GM19239 (cell line): ENCODE measurements at places on chromosomes 12 and 14.

DNA sequence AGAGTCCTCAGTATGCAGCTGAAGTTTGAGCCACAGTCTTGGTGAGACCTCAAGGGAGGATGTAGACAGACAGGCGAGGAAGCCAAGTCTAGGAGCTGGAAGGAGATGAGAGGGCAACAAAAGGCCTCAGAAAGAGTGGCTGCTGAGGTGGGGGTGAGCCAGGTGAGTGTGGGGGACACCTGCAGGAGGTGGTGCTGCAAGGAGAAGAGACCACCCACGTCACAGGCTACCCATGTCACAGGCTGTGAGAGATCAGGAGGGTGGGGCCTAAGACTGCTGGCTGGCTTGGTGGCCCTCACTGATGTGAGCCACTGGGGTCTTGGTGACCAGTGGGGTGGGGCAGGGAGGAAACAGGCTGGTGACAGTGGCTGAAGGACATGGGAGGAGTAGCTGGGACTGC, 97.3 kb downstream of the KIF26A start:
- DNase-seq: no peak

DNA sequence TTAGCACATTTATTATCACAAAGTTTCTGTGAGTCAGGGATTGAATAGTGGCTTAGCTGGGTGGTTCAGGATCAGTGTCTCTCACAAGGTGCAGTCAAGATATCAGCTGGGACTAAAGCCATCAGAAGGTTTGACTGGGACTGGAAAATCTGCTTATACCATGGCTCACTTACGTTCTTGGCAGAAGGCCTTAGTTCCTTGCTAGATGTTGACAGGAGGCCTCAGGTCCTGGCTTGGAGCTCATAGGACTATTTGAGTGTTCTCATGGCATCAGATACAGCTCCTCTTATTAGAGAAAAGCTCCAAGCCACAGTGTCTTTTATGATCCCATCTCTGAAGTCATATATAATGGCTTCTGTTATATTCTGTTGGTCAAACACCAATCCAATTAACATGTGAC, 127.3 kb downstream of the SLC6A15 start:
- no peak for DNase-seq

GRCh38 chr12:28512406-28512805, 322.1 kb downstream of the CCDC91 start:
- no peak for DNase-seq

DNA sequence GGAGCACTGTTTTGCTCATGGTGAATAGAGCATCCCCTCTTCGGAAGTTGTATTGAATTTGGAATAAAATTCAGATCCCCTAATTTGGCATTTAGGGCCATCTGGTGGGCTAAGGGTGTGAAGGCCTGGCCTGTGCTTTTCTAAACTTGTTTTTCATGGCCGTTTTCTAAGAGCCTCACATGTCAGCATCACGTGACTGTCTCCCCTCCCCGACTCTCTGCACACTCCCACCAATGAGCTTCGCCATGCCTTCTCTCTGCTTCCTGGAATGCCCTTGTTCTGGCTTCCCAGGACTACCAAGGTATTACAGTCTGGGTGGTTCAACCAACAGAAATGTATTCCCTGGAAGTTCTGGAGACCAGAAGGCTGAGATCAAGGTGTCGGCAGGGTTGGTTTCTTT, 85.3 kb downstream of the PRIMA1 start:
- DNase-seq: no peak

DNA sequence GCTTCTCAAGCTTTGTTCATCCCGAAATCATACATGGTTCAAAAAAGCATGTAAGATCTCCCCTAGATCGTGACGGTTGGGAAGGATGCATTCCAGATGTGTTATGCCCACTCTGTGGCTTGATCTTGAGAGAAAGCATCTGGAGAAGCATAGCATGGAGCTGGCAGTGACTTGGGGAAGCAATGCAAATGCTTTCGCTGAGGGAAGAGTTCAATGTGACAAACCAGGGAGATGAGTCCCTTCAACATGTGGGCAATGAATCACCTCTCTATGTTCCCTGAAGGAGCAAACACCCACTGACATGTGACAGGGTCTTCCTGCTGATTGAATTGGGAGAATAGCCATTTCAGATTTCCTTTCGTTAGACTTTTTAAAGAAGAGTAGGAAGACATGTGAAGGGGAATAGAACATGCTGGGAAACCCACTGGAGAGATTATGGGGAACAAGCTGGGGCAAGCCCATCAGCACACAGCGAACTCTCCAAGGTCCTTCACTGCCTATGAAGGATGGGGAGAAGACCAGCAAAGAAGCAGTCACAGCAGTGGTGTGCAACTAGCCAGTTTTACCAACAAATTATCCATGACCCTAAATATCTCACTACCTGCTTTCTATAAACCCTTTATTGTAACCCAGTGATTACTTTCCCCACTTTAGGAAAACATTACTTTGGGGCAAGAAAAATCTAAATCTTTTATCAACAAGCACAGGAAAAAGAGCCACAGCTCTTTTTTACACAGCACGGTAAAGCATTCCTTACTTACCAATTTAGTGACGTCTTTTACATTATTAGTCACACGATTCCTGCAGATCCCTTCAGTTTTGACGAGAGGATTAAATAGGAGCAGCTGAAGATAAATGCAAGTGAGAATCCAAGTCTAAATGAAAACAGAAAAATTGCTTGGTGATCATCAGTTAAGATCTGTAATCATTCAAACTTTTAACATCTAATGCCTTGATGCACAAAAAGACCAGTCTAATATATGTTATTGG, 35.0 kb downstream of the KITLG start:
- DNase-seq: no peak

GRCh38 chr12:122527478-122527944, 462 bp downstream of the KNTC1 start:
- no peak for DNase-seq

- no peak for DNase-seq
These were observed 81.7 kb upstream of the TMEM263 start for GRCh38 chr12:106873983-106874382.

DNA sequence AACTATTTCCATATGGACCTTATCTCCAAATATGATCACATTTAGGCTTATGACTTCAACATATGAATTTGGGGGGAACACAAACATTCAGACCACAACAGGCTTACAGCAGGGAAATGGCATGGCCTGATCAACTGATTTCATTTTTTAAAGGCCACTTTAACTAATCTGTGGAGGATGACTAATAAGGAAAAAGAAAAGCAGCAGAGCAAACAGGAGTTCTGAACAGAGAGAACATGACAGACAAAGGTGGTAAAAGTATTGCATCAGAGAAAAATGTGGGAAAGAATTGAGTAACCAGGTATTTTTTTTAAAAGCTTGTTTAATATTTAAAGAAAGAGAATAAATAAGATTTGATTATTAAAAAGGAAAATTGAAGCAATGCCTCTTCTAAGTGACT, 366.1 kb upstream of the TMPO start:
- no peak for DNase-seq

GRCh38 chr14:30500222-30500621, 58.7 kb upstream of the G2E3 start:
- no peak for DNase-seq

- no peak for DNase-seq
These were observed 53.3 kb upstream of the STXBP6 start for GRCh38 chr14:25103271-25103670.

DNA sequence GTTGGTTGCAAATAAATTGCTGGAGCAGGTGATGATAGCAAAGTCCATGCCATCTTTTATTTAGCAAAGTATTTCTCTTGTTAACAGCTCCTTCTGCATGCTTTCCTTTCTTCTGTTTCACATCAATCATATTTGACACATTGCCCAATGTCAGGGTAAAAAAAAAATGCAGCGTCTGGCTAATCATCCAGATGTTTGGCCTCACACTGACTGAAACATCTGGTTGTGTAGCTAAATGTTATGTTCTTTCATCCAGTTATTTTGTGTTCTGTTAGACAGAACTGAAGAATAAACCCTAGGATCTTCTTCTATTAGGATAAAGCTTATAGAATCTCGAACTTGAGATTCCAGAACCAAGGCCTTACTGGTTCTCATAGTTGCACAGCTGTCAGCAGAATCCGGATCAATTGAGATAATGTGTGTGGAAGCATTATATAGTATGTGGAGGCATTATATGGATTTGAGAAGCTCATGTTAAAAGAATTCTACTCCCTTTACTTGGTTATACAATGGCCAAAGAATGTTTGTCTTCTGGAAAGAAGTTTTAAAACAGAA, 859.2 kb downstream of the DIO2 start:
- no peak for DNase-seq

- no peak for DNase-seq
These were observed 132.3 kb downstream of the ADGRD1 start for GRCh38 chr12:131085816-131086591.

DNA sequence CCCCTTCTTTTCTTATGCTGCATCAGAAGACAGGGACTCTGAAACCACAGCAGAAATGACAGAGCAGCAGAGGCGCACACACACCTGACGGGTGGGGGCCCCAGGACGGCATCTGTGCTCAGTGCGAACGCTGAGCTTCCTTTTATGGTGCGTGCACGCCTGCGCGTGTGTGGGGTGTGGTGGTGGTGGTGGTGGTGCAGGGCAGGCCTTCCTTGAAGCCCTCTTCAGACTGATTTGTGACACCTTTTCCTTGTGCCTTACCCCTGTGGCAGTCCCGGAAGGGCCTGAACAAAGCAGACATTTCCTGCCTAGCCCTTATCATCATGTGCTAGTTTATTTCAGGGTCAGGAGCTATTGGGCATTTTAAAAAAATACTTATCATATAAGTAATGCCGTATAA, 75.7 kb downstream of the TSPAN9 start:
- no peak for DNase-seq

DNA sequence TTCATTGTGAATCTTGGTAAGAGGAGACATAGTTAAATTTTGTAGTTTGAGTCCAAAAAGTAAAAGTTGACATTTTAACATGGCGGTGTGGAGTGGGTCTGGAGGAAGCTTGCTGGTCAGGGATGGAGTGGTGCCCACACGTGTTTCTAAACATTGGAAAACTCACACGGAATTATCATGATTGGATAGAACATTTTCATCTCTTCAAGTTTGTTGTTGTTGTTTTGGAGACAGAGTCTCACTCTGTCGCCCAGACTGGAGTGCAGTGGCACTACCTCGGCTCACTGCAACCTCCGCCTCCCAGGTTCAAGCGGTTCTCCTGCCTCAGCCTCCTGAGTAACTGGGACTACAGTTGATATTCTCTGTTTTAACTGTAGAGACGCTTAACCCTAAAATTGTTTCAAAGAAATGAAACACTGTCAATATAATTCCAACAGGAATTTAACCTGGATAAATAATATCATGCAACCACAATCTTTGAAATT, 502 bp upstream of the MBIP start:
- no peak for DNase-seq

GRCh38 chr14:79295385-79295784, 915.9 kb downstream of the DIO2 start:
- DNase-seq: no peak

DNA sequence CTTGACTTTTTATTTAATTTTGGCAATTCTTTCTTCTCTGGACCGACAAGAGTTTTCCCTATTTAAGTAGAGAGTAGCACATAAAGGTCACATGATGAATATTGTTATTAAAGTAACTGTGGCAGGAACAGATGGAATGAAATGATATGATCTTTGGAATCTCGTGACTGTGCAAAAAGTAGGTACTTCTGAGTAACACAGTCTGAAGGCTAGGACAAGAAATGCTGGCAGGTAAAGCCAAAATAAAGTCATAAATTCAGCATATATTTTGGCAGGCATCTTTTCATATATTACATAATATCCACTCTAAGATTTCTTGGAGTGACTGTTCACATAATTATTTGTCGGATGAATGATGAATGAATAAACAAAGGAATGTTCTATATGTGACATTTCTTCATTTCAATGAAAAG, 121.4 kb downstream of the EFCAB11 start:
- DNase-seq: no peak

DNA sequence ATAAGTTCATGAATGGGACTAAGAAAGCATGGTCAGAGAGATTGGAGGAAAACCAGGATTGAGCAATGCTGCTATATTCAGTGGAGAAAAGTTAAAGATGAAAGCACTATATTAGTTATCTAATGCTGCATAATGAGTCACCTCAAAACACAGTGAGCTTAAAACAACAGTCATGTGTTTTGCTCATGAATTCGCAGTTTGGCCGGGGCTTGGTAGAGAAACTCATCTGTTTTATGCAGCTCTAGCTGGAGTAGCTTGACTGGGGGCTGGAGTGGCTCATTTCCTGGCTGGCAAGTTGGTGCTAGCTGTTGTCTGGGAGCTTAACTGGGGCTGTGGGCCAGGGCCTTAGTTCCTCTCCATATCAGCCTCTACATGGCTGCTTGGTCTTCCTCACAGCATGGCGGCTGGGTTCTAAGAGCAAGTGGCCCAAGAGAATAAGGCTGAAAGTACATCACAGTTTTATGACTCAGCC, 90.1 kb downstream of the ADCK1 start:
- DNase-seq: no peak

DNA sequence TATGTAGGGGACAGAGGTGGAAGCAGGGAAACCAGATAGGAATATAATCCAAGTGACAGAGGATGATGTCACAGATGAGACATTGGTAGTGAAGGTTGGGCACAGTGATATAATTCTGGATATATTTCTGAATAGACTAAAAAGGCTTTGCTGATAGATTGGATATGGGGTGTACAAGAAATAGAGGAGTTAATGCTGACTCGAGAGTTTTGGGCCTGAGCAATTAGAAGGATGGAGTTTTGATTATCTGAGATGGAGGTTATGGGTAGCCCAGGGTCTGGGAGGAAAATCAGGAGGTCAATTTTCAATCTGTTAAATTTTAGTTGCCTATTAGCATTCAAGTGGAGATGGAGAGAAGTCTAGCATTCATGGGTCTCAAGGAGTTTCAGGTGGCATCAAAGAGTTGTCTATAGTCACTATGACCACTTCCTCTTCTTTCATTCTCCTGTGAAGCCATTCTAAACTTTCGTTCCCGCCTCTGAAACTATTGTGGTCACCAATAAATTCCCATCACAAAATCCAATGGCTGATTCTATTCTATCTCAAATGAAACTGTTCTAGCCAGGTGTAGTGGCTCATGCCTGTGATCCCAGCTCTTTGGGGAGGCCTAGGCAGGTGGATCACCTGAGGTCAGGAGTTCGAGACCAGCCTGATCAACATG, 10.6 kb upstream of the ANO6 start:
- no peak for DNase-seq
